ENCODE measurements at places on chromosomes 3 and 15.

GRCh38 chr3:187130346-187131066 lies 8.8 kb downstream of the RPL39L start:
- peak; percentile 32 for DNase-seq

GRCh38 chr3:117920253-117920898 lies 1114.3 kb downstream of the IGSF11 start:
- no peak for DNase-seq

- no peak for DNase-seq
These were observed 44.0 kb downstream of the OTOL1 start for GRCh38 chr3:161540594-161540993.

GRCh38 chr15:25339431-25339830 lies 99.4 kb downstream of the UBE3A start:
- no peak for DNase-seq

GRCh38 chr3:52819936-52820335 lies 10.5 kb downstream of the ITIH4 start:
- no peak for DNase-seq

DNA sequence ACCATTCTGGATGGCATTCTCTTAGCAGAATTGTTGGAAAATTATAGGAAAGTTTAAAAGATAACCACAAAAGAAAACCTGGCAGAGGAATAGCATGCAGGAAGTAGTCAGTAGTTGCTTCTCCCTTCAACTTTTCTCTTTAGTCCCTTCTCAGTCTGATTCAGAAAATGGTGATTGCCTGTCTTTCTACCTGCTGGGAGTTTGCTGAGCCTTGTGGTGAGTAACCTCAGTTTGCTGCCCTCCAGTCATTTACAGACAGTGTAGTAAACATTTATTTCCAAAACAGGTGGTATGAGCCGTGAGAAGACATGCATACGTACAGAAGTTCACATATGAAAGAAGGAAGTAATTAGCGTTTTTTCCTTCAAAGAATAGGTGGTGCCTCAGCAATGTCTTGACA lies 224.7 kb upstream of the POU1F1 start:
- no peak for DNase-seq

DNA sequence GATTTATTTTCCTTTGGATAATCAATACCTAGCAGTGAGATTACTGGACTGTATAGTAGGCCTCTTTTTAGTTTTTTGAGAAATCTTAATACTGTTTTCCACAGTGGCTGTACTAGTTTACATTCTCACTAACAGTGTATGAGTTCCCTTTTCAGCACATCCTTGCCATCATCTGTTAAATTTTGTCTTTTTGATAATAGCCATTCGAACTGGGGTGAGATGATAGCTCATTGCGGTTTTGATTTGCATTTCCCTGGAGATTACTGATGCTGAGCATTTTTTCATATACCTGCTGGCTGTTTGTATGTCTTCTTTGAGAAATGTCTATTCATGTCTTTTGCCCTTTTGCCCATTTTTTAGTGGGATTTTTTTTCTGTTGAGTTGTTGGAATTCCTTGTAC lies 210.8 kb downstream of the CGGBP1 start:
- no peak for DNase-seq

DNA sequence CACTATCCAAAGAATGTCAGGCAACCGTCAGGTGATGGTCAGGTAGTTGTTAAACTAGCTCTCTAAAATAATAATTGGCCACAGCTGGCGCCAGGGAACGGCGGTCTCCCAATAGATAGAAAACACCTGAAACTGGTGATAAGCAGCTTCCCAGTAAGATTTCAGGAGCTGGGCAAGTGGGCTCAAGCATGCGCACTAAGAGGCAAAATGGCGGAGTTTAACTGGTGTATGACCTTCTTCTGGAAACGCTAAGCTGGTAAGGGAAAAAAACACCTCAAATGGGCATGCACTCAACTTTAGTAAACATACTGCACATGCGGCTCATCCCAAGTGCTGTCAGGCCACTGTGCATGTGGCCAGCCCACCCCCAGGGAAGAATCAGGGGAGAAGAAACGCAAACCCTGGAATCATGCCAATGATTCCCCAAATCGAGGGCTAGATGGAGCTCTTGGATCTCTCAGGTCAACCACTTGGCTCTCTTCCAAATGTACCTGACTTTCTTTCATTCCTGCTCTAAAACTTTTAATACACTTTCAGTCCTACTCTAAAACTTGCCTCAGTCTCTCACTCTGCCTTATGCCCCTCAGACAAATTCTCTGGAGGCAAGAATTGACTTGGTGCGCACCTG lies 195.0 kb downstream of the ZNF621 start:
- DNase-seq = no peak

DNA sequence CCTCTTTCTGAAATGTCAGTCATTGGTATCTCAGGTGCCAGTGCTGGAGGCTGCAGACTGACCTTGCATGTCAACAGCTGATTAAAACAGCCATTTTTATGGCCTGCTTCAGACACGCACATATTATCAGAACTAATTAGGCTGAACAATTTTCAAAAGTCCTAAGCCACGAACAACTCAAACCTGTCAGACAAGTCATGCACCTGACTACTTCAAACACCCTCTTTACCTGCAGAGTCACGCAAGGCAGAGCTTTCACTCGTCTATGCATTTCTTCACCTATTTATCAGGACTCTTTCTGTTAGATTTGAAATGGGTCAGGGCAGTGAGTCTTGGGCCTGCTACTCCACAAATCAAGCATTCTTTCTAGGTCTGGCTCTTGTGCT lies 26.7 kb downstream of the CLK3 start:
- no peak for DNase-seq

- DNase-seq = no peak
These were observed 72.6 kb downstream of the FOXB1 start for GRCh38 chr15:60076582-60077276.

- no peak for DNase-seq
These were observed 34.4 kb downstream of the RAF1 start for GRCh38 chr3:12629560-12629959.

- DNase-seq = no peak
These were observed 53.3 kb downstream of the RARB start for GRCh38 chr3:25481386-25481785.

DNA sequence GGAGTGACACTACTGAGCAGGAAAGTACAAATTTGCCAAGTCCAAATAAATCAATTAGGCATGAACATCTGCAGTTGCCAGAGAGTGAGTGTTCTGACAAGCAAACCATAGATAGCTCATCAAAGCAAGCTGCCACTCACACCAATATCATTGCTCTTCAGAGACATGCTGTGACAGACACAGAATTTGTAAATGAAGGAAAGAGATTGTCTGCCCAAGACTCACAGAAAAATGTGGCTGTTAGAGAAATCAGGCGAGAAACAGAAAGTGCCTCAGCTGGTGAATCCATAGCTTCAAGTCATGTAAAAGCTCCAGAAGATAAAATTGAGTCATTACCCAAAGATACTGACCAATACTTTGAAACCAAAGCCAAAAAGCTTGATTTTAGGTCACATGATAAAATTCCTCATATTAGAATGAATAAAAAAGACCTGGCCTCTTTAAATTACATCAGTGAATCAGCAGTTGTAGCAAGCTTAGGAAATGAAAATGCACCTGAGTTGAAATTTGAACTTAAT lies 50.8 kb downstream of the CRYBG3 start:
- DNase-seq = no peak

- no peak for DNase-seq
These were observed 84.3 kb downstream of the FLNB start for GRCh38 chr3:58092521-58092920.

GRCh38 chr3:154971341-154971740 lies 108.8 kb upstream of the MME start:
- no peak for DNase-seq

DNA sequence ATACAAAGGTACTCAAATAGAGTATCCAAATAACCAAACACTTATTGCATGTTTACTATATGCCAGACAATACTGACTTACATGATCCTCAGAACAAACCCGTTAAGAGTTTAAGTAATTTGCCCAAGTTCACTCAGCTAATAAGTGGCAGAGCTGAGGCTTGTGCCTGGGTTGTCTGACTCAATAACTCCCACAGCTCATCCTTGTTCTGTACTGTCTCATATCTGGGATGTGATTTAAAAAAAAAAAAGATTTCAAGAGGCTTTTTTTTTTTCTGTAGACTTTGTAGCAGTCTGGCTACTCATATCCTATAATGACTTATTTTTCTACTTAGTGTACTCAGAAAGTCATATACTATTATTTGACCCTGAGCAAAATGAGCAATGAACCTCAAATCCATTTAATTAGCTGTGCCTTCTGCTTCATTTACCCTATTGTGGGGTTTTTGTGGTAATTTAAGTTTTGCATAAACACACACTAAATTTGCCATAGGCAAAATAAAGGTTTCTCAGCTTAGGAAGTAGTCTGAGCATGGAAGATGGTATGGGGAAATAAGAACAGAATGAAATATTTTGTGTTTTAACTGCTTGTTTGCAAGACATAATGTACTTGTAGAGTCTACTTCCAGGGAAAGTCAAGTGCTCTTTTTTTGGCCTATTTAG lies 3.1 kb downstream of the NSUN3 start:
- DNase-seq = no peak

- DNase-seq = no peak
These were observed 215.3 kb upstream of the THRB start for GRCh38 chr3:24709956-24710355.

DNA sequence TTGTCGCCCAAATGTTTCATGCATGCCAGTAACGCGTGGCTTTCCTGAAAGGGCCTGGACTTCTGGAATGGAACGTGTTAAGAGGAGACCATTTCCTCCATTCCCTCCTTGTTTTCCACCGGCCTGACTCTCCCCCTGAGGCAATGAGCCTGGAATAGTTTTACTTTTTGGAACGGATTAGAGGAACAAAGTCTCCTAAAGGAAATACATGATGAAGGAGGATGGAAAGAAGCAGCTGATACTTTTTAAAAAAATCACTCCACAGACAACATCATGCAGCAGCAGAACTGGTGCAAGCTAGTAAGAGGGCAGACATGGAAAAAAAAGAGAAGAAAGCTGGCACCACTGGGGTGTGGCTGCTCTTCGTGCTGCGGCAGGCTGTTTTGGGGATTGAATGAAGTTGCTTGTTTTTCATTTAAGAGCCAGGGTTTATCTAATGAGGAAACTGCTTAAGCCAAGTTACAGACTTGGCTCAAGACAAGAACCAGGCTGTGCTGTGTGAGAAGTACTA lies 3.6 kb upstream of the KBTBD12 start:
- no peak for DNase-seq

GRCh38 chr3:57793737-57794187 lies 37.7 kb downstream of the SLMAP start:
- DNase-seq = no peak

- DNase-seq = no peak
These were observed 11.3 kb downstream of the SEMA4B start for GRCh38 chr15:90212221-90213098.

- DNase-seq = no peak
These were observed 1.4 kb upstream of the BHLHE40 start for GRCh38 chr3:4977853-4978203.

- peak; percentile 31 for DNase-seq
These were observed 180.3 kb upstream of the TSC22D2 start for GRCh38 chr3:150227839-150228238.

GRCh38 chr15:29568840-29569532 lies 253.3 kb downstream of the TJP1 start:
- DNase-seq = no peak

GRCh38 chr3:53195602-53196574 lies 34.9 kb downstream of the PRKCD start:
- peak; percentile 65 for DNase-seq

DNA sequence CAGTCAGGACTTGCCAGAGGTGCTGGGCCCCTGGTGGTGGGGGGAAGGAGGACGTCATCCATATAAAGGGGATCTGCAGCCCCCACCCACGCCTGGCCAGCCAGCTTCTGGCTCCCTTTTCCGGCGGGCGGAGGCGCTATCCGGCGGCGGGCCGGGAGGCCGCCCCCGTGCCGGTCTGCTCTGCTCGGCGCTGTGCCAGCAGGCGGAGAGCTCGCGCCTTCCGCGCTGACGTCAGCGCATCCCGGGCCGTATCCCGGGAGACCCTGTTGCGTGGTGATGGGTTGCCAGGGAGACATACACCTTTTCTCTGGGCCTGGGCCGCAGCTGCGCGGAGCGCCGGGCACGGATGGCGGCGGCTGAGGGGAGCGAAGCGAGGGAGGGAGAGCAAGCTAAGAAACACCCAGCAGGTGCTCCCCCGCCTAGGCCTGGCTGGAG lies 1.1 kb downstream of the FAM131A start:
- DNase-seq = no peak

DNA sequence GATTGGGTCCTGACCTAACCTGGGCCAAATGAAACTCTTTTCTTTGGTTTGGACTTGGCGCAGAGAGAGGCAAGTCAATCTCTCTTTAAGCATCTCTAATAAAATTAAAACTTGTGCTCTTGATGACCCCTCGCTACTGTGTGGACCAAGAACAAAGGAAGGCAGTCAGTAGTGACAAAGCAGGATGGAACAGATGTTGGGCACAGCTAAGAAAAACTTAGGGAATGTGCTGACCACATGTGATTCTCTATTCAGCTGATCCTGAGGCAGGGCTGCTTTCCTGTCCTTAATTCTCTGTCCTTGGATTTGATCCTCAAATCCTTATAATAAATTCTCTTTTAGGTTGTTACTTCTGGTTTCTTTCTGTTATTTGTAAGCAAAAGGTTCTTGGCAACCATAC lies 259.9 kb downstream of the ZIC1 start:
- no peak for DNase-seq

GRCh38 chr15:90184119-90184785 lies 16.9 kb upstream of the SEMA4B start:
- DNase-seq = peak; percentile 30

DNA sequence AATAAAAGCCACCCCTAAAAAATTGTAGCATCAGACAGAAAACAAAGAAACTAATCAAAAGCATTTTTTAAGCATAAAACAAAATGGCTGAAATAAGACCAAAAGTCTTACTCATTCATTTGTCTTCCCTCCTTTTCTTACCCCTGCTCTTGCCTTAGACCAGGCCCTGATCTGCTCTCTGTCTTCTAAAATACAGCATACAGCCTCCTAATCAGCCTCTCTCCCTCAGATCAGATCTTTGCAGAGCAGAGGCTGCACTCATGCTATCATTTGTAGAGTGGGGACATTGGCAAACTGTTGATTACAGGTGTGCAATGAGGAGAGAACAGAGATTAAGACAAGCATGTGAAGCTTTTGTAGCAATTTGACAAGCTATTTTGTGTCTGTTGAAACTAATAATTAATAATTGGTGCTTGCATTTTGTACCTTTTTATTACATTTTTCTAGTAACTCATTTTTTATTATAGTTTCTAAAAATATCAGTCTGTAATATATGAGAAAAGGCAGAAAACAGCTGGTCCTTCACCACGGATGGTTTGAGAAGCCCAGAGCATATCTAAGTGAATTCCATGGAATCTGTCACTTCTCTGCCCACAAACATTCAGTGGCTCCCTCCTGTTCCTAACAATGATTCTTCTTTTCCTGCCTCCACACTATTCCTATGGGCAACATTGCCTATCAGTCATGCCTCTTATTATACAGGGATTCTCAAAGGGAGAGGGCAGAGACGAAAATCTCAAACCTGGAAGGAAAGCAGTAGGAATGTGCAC lies 286.2 kb upstream of the STT3B start:
- DNase-seq = no peak

GRCh38 chr3:20316238-20316637 lies 130.2 kb upstream of the SGO1 start:
- no peak for DNase-seq

- no peak for DNase-seq
These were observed 1.7 kb downstream of the STOML1 start for GRCh38 chr15:73990250-73991005.

All from stimulated activated CD4-positive, alpha-beta T cell treated with anti-CD3 and anti-CD28 coated beads, Interleukin-2, amount 100 ng/mL, for 48 hours (primary cell).